ENCODE measurements at places on chromosomes 6 and 20.

GRCh38 chr6:138017166-138017757, 90.0 kb downstream of the PERP start:
- DNase-seq, result peak; percentile 58

- no peak for DNase-seq
Observed at GRCh38 chr6:12748815-12749521, 32.4 kb downstream of the PHACTR1 start.

DNA sequence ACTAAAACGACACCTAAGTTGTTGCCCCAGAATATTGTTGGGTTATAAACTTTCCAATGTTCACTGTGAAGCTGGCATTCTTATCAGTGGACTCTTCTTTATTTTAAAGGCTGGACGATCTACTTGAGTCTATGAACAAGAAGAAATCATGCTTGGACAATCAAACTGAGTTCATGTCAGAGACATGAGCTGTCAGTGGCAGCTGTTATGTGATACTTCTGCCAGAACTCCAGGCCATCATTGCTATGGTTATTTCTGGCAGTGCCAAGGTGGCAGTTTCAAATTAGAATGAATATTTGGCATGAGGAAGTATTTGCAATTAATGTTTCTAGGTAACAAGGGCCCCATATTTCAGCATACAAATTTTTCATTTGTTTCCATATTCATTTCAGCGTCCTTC, 417.3 kb downstream of the LMBRD1 start:
- no peak for DNase-seq

GRCh38 chr6:159788276-159788675, 1.1 kb downstream of the TCP1 start:
- DNase-seq, result no peak

- DNase-seq, result no peak
Observed at GRCh38 chr20:47676912-47677634, 108.2 kb downstream of the SULF2 start.

DNA sequence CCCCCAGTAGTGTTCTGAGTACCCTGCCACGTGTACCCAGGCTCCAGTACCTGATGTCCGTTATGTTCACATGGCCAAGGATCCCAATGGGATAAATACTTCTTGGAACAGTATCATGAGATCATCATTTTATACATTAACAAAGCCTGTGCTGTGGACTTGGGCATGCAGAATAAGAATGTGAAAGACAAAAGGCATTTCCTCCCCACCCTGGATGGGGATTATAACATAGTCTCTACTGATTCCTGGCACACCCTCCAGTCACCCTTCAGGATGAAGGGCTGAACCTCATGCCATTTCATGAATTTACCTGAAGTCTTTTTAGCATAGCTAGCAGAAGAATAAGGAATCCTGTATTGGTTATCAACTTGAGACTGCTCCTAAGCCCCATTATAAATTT, 2.8 kb downstream of the TNFRSF21 start:
- no peak for DNase-seq

DNA sequence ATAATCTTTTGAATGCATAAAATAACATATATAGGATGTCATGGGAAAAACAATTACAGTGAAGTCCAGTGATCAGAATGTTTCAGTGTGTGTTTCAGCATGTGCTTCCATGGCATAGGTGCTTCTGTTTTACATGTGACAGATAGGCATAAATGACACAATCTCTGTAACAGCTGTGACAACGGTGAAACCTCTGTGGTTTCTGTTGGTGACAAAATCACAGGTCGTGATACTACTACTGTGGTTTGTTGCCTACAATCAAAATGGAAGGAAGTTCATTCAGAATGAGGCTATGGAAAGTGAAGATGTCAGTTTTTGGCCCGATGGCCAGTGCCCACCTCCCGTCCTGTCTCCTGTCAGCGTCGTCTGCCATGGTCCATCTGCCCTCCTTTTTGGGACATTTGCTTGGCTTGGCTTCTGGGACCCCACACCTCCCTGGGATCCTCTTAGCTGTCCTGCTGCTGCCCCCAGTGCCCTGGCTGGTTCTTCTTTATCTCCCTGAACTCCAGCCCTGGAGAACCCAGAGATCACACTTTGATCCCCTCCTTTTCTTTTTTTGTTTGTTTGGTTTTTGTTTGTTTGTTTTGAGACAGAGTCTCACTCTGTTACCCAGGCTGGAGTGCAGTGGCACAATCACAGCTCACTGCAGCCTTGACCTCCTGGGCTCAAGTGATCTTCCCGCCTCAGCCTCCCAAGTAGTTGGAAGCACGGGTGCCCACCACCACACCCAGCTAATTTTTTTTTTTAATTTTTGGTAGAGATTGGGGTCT, 79.3 kb upstream of the NAA20 start:
- DNase-seq, result no peak

DNA sequence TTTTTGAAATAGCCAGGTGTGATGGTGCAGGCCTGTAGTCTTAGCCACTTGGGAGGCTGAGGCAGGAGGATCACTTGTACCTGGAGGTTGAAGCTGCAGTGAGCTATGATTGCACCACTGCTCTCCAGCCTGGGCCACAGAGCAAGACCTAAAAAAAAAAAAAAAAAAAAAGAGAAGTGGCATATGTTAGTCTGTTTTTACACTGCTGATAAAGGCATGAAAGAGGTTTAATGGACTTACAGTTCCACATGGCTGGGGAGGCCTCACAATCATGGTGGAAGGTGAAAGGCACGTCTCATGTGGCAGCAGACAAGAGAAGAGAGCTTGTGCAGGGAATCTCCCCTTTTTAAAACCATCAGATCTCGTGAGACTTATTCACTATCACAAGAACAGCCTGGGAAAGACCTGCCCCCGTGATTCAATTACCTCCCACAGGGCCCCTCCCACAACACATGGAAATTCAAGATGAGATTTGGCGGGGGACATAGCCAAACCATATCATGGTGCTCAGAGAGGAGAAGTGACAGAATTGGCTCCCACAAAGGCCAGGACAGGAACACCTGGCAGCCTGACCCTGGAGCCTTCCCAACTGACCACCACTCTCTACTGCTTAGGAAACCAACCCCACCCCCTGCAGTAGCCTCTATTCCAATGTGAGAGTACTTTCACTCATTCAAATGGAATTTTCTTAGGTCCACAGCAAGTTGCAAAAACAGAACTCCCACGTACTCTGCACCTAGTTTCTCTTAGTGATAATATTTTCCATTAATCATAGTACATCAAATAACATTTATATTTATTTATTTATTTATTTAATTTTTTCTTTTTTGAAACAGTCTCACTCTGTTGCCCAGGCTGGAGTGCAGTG, 29.8 kb downstream of the ARHGAP40 start:
- DNase-seq, result no peak

GRCh38 chr6:53581856-53582255, 37.0 kb upstream of the GCLC start:
- no peak for DNase-seq

- no peak for DNase-seq
Observed at GRCh38 chr6:169766921-169767736, 15.7 kb downstream of the ERMARD start.

GRCh38 chr6:136873748-136874147, 48.4 kb upstream of the SLC35D3 start:
- no peak for DNase-seq

DNA sequence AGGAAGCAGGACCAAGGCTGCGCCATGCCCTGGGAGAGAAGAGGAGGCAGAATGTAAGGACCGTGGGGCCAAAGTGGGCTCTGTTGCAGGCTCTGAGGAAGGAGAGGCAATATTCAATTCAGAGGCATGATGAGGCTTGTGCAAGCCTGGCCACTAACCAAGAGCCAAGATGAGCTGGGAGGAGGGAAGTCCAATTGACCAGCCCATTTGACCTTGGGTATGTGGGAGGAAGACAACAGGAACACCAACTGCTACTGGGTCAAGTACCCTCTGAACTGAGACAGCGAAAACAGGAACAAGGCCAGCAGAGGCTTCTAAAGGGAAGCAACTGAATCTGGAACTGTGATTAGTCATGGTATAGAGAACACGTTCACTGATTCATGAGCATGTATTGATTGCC, 779.6 kb downstream of the MAFB start:
- DNase-seq, result no peak

- DNase-seq, result no peak
Observed at GRCh38 chr6:80280262-80281010, 174.0 kb downstream of the BCKDHB start.

- no peak for DNase-seq
Observed at GRCh38 chr20:15895560-15896084, 677.6 kb downstream of the KIF16B start.

- DNase-seq, result no peak
Observed at GRCh38 chr6:30163918-30164654, 740 bp downstream of the TRIM15 start.

- DNase-seq, result no peak
Observed at GRCh38 chr6:137724495-137725211, 142.4 kb upstream of the TNFAIP3 start.

DNA sequence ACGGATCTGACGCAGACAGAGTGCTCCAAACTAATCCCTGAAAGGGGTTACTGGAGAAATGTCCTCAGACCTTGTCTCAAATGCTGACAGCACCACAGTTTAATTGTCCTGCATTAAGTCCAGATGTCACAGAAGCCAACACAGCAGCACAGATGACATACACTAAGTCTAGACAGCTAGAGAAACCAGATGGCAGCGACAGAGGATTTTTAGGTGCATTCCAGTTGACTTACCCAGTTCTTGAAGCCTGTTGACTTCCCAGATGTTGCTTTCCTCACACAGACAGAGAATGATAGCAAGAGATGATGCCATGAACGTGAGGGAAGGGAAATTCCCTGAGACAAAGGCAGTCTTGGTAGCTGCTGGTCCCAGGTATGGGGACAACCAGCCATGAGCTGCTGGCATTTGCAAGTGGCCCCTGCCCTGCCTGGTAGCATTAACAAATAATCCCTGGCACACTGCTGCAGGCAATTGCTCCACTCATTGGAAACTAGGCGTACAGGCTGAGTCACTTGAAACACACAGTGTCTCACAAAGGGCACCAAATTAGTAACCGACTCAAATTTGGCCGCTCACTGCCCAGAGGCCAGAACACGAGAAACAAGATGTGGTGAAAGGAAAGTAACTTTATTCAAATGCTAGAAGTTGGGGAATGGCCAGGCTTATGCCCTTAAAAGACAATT, 52.2 kb downstream of the ADGB start:
- no peak for DNase-seq

GRCh38 chr20:8271727-8272126, 139.7 kb downstream of the PLCB1 start:
- no peak for DNase-seq

DNA sequence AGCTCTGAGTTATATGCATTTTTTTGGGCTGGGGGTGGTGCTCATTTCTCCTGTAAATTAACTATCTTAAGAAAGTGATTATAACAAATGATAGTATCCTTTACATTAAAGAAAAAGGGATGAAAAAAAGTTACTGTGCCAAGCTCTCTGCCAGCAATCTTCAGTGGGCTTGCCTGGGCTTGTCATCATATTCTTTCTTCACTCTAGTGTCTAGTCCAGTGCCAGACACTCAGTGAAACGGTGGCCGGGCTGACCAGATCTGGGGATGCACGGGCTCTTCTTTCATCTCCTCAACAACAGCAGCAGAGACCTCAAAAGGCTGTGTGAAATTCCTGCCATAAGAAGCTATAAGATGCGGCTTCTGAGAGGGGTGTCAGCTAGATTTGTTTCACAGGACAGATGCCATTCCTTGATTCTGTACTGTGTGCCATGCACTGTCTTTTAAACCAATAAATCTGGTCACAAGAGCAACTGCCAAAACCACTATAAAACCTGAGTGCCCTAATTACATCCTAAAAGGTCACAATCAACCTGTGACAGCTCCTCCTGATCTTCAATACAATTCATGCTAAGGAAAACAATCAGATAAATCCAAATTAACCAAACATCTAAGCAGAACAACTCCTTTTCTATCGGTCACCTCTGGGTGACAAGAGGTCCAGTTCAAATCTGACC, 12.1 kb downstream of the EXOC2 start:
- DNase-seq, result no peak

- no peak for DNase-seq
Observed at GRCh38 chr6:26420688-26421171, 18.7 kb downstream of the BTN3A1 start.

DNA sequence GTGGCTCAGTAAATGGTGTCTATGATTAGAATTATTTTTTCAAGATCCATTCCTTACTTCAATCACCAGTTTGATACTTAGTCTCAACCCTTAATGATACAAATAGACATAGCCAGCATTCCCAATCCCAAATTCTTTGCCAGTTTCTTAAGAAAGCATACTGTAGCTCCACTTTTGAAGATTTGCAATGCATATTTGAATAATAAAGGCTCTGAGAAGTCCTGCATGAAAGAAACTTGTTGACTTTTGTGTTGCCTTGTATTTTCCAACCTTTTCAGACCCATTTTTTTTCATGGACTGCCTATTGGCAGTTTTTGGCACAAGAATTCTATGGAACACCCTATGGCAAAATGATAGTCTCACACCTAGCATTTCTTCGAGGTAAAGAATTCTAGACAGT, 215.6 kb upstream of the CHD6 start:
- no peak for DNase-seq

DNA sequence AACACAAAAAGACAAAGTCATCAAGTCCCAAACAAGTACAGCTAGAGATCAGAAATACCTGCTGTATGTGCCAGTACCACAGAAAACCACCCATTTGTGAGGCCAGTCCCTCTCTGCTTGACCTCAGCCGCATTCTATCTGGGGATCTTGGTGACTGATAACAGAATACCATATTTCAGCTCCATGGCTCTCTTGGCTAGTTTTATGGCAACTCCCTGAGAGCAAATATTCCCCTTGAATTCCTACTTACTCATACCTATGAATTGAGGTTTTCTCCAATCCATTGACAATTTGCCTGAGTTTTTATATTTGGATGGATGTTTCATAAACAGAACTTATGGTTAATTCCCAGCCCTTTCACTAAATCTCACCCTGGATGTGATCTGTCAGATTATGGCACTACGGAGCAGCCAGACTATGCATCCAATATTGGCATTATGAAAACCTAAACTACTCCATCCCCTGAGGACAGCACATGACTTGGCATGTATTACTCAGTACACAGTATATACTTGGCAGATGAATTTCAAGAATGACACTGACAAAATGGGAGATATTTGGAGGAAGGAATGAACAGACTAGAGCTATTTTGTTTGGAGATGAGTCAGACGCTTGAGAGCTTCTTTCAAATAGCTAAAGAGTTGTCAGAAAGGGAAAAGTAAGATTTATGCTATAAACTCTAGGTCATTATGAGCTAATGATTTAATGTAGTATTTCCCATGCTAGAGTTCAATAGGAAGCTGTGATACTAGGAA, 95.7 kb downstream of the PRDM1 start:
- DNase-seq, result no peak

GRCh38 chr20:35952480-35953386, 1.6 kb downstream of the SCAND1 start:
- DNase-seq, result peak; percentile 46

GRCh38 chr6:474453-475185, 83.1 kb downstream of the IRF4 start:
- DNase-seq, result no peak

DNA sequence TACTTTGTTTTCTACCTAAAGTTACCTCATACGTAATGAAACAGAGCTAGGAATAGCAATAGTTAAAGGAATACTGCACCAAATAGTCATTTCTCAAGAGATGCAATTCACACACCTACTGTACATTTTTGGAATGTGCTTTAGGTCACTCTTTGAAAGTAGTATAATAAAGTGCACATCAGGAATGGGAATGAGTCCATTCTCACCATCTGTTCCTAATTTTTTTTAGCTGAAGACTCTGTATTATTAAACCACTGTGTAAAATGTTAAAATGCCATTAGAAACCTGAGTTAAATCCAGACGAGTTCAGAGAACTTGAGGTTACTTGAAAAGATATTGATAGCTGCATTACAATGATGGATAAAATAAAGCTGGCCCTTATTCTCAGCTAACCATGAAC, 51.9 kb upstream of the EPHA7 start:
- DNase-seq, result no peak

- no peak for DNase-seq
Observed at GRCh38 chr6:16168858-16169257, 40.0 kb downstream of the MYLIP start.

Data from Caco-2 (cell line).